Erythroblast (primary cell): ENCODE measurements at places on chromosomes 11 and 22.
A peak's percentile ranks its signal among the peaks of the same experiment; 100 is the strongest.

GRCh38 chr11:122743097-122743741 lies 87.7 kb downstream of the UBASH3B start:
- no peak for DNase-seq

GRCh38 chr22:19178065-19178656 lies 375 bp downstream of the SLC25A1 start:
- peak; percentile 77 for DNase-seq

- no peak for DNase-seq
These were observed 377.1 kb downstream of the DCDC1 start for GRCh38 chr11:30992513-30992849.

DNA sequence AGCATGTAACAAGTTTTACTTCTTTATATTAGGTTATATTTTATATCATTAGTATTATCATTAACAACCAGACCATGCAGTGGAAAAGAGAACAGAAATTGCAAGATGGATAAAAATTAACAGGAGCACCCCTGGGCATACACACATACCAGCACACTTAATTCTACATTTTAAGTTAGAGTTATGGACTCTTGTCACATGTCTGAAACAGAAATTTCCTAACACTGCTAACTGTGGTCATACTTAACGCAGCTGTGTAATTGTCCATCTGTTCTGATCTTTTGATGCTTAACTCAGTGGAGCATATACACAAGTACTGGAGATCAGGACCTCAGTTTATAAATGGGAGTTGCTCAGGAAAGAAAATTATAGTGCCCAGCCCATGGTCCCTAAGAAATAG lies 358 bp downstream of the OR52H1 start:
- DNase-seq = no peak

- peak; percentile 39 for DNase-seq
These were observed 79.9 kb downstream of the AMBRA1 start for GRCh38 chr11:46513934-46514342.

DNA sequence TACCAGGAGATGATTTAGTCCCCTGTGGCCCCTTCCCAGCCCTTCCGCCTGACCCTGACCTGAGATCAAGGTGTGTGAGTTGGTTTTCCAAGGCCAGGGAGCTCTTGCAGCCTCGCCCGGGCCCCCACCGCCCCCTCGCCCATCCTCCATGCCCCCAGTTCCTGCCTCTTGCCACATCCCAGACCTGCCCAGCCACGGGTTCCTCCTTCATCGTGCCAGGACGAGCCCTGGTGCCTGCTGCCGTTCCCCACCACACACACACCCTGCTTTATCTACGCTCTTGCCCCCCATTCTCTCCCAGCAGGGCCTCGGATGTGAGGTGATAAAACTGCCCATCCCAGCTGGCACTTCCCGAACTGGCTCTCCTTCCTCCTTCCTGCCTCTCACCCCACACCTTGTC lies 1.4 kb upstream of the LIF start:
- DNase-seq = no peak

- DNase-seq = no peak
These were observed 62.0 kb upstream of the RASD2 start for GRCh38 chr22:35478633-35479107.

- DNase-seq = no peak
These were observed 35.0 kb downstream of the ZC3H12C start for GRCh38 chr11:110128161-110128560.

GRCh38 chr22:29308791-29309262 lies 2.4 kb downstream of the GAS2L1 start:
- peak; percentile 61 for DNase-seq

GRCh38 chr11:114256176-114256966 lies 39.8 kb upstream of the NNMT start:
- no peak for DNase-seq

DNA sequence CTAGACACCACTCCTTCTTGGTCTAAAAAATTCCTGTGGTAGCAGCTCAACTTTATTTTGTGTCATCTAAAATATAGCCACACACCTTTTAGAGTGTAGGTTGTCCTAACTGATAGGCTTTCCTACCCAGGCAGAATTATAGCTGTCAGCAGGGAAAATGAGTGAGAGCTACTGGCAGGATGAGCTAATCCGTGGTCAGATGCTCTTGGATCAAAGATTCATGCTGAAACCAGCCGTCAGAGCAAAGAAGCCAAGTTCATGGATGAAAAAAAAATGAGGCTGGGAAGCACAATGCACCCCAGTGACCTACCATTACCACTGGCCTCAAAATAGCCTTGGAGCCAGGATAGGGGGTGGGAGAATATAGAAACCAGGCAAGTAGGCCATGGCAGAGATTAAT lies 113.1 kb upstream of the BLID start:
- DNase-seq = no peak

DNA sequence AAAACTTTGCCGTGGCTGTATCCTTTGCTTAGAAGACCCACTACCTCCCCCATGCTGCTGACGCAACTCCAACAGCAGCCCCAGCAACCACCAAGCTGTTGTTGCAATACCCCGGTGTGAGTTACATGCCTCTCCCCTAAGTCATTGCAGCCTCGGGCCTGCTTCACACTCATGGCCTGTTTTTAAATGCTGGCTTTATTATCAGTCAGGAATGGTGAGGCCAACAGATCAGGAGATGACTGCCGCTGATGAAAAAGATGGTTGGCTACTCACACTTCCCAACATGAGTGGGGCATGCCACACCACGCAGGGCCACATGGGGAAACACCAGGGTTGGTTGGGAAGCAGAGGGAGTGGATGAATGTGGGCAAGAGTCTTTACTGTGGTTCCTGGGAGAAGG lies 171.5 kb upstream of the SYT13 start:
- DNase-seq = no peak

GRCh38 chr11:7442588-7443215 lies 42.6 kb upstream of the OLFML1 start:
- peak; percentile 29 for DNase-seq

- DNase-seq = no peak
These were observed 56.6 kb downstream of the RTN4R start for GRCh38 chr22:20211409-20211996.

- DNase-seq = no peak
These were observed at the start of gene B4GALNT4 for GRCh38 chr11:369336-370018. Gene B4GALNT4, plus strand, starts transcription at chr11:369499. Its CDS starts 305 bp downstream, at chr11:369804.

DNA sequence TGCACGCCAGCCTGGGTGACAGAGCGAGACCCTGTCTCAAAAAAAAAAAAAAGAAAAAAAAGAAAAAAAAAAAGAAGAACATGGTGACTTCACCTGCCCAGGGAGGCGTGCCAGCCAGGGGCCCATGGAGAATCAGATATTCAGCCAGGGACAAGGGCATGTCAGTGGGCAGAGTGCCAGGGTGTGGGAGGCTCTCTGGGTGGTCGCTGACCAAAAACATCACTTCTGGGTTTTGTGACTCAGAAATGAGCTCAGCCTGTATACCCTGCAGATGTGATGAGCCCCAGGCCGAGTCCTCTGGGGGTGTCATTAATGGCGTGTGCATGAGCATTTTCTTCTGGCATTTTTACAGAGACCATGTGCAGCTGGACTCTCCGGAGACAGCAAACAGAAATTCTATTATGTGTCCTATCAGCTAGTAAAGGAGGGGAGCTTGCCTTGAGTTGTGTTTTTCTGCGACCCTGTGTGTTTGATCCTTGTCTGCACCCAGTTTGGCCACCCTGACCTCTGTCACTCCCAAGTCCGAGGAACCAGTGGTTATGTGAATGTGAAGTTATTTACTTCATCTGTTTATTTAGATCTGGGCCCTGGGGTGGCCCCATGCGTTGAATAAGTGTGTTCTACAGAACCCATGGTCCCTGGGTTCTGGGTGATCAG lies 53.6 kb downstream of the BCR start:
- no peak for DNase-seq

DNA sequence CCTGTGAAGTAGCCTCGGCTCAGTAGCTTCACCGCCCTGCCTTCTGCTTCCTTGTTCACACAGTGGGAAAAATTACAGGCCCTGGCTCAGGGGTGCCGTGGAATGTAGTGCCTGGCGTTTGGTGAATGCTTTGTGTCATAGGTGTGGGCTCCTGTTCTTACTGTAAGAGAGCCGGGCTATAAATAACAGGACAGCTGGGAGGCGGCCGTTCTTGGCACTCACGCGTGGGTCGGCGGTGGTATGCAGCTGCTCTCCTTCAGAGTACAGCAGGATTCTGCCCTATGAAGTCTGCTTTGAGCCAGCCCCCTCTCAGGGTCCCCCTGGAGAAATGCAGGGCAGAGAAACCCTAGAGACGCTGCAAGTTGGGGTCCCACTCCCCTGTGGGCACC lies 84.2 kb downstream of the CTTN start:
- DNase-seq = no peak

- no peak for DNase-seq
These were observed 58.3 kb downstream of the CYTH4 start for GRCh38 chr22:37340331-37341262.

- DNase-seq = no peak
These were observed 38.1 kb upstream of the CTTN start for GRCh38 chr11:70360211-70360610.

- DNase-seq = no peak
These were observed 84.3 kb downstream of the MSANTD4 start for GRCh38 chr11:105937738-105938137.

- no peak for DNase-seq
These were observed 18.8 kb downstream of the SAMM50 start for GRCh38 chr22:43974028-43974545.

GRCh38 chr11:99968336-99968735 lies 718.8 kb upstream of the ARHGAP42 start:
- no peak for DNase-seq

- no peak for DNase-seq
These were observed 2.4 kb upstream of the SLC15A3 start for GRCh38 chr11:60954421-60954820.

- DNase-seq = no peak
These were observed 12.8 kb downstream of the P2RY2 start for GRCh38 chr11:73230931-73231330.

DNA sequence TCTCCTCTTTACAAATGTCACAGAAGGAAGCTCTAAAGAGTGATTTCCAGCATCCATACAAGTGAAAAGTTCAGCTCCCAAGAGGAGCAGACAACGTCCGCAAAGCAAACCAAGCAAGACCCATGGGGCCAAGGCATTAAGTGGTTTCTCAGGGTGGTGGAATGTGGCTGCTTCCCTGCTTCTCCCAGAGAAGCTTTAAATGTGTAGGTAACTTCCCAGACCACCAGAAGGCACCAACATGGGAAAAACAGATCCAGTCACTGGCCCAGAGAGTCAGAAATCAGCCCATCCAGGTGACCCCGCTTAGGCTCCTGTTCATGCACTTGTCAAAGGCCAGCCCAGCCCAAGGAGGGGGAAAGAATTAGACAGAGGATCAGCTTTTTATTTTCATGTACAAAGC lies 13.3 kb upstream of the PHF21A start:
- DNase-seq = no peak

GRCh38 chr11:1483445-1483961 lies 3.1 kb downstream of the MOB2 start:
- no peak for DNase-seq

- DNase-seq = no peak
These were observed 11.5 kb downstream of the STARD10 start for GRCh38 chr11:72782081-72782920.

DNA sequence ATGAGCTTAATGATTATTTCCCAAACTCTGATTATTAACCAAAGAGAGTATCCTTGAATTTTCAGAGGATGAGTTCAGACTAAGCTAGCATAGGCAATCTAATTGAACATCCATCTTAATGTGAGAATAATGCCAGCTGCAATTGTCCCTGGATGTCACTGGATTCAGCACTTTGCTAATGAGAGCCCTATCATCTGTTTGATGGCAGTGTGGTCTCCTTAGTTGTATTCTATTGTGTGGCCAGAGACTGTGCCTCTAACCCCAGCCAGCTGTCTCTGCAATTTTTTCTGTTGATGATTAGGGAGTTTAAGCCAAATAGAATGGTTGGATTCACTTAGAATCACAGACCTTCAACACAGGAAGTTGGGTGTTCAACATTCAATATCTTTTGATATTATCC lies 1249.5 kb downstream of the FAM181B start:
- DNase-seq = no peak

DNA sequence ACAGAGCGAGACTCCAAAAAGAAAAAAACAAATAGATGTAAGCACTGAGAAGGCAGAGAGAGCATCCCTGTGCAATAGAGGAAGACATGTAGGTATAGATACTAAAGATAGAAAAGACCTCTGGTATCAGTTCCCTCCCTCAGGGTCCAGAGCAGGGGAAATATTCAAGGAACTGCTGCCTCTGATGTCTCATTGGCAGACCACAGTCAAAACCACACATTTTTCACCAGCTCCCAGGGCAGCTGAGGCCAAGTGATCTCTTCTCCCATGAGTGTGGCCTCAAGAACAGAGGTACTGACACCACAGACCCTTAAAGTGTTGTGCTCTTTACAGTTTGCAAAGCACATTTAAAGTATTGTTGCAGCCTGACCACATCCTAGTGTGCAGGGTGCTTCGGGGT lies 288.5 kb downstream of the NTM start:
- DNase-seq = no peak

- peak; percentile 71 for DNase-seq
These were observed 1.1 kb downstream of the OSBP start for GRCh38 chr11:59614277-59615119.

- no peak for DNase-seq
These were observed 151.5 kb downstream of the CHST1 start for GRCh38 chr11:45513821-45514340.

- DNase-seq = no peak
These were observed 20.5 kb downstream of the MRE11 start for GRCh38 chr11:94472916-94473799.

DNA sequence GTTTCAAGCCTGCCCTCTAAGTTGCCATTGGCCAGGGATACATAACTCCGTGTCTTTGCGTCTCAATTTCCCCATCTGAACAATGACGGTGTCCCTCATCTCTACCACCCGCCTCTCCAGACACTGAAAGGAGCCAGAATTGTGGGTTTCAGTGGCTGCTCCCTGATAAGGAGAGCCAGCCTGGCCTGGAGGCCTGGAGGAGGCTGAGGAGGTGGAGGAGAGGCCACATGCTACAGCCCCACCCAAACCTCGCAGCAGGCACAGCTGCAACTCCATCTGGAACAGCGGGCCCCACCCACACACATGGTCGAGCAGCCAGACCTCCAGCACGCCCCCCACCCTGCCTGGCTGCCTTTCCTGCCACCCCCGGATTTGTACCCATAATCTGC lies 34.4 kb upstream of the CD82 start:
- peak; percentile 91 for DNase-seq

GRCh38 chr11:96235751-96236150 lies 107.2 kb downstream of the MAML2 start:
- DNase-seq = no peak

GRCh38 chr11:117822074-117823033 lies 2.2 kb downstream of the FXYD2 start:
- no peak for DNase-seq

- DNase-seq = no peak
These were observed 197.2 kb upstream of the PITPNB start for GRCh38 chr22:28116219-28116673.
